ENCODE measurements at places on chromosomes 7 and 10.

- no peak for DNase-seq
Measured at GRCh38 chr7:121371883-121372282, 24.2 kb downstream of the FAM3C start.

DNA sequence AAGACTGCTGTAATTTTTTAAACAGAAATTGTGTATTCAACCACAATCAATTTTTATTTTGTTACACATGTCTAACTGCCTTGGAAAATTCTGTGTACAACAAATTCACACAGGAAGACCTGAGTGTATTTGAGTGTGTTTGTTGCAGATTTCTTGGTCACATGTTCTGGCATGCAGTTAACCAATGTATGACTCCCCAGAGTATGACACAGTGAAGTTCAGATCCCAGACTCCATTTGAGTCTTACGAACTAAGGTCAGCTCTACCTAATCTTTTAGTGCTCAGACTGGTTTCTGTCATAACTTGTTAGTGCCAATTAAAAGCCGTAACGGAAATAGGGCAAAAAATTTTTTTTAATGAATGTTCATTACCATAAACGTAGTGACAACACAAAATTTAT, 5.8 kb downstream of the GNAI1 start:
- no peak for DNase-seq

- no peak for DNase-seq
Measured at GRCh38 chr7:24291271-24291670, 7.3 kb downstream of the NPY start.

DNA sequence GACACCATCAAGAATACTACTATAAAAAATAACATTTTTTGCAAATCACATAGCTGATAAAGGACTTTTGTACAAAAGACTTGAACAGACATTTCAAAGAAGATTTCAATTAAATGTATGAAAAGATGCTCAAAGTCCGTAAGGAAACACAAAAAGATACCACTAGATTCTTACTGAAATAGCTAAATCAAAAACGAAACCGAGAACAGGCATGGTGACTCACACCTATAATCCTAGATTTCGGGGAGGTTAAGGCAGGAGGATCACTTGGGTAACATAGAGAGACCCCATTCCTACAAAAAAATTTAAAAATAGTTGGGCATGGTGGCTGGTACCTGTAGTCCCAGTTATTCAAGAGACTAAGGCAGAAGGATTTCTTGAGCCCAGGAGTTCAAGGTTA, 520.2 kb upstream of the GRM3 start:
- DNase-seq = no peak

DNA sequence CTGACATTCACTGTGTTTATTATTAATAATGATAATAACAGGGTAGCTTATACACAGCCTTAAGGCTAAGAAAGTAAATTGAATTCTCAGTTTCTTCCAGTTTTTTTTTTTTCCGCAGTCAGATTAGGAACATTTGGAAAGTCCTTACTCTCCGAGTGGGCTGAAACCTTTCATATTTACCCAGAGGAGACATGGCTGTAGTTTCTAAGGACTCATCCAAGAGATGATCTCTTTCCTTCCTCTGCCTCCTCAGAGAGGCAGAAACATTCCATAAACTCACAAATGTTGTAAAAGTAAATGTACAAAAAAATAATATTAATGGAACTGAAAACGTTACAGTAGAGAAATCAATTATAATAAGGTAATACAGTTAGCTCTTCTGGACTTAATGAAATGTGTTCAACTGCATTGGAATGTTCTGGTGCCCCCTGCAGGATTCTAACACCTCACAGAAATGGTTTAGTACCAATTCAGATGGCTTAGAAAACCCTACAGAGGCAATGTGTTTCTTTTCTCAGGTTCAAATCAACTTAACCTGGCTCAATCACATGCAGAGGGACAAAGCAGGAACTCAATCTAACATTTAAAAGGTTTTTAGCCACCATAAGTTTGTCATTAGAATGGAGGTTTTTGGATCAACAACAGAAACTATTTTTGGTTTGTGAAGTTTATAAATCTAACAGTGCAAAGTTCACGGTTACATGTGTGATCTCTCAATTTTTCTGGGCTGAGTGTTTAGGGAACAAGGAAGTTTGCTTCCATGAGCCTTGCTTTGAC, 71.7 kb downstream of the ICA1 start:
- DNase-seq = no peak

DNA sequence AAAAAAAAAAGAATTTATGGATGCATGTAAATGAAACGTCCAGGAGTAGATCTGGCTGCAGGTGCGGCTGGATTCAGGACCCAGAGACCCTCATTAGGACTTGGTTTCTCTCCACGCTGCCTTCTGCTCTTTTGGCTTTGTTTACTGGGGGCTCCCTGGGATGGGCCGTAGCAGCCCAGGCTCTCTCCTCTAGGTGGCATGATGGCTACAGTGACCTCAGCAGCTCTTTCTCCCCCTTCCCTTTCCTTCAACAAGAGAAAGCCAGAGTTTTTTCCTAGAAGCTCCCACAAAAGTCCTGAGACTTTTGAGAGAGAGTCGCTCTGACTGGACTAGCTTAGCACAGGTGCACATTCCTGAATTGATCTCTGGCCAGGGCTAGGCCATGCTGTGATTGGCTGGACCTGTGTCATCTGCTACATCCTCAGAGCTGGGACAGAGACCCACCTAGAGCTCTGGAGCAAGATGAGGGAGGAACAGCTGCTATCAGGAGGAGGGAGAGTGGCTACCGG, 67.8 kb upstream of the PDCD4 start:
- no peak for DNase-seq

- no peak for DNase-seq
Measured at GRCh38 chr10:97974526-97975525, 55.6 kb downstream of the CRTAC1 start.

- DNase-seq = no peak
Measured at GRCh38 chr10:53025172-53025711, 252.7 kb upstream of the MBL2 start.

Data from activated naive CD4-positive, alpha-beta T cell (primary cell).